Right ventricle myocardium inferior (tissue), 1 donor: ENCODE measurements at places on chromosomes 5 and 9. TPM values are rescaled to one million over a fixed set of nuclear protein-coding genes. Genes with fewer than 3 reads are reported as not detected.

DNA sequence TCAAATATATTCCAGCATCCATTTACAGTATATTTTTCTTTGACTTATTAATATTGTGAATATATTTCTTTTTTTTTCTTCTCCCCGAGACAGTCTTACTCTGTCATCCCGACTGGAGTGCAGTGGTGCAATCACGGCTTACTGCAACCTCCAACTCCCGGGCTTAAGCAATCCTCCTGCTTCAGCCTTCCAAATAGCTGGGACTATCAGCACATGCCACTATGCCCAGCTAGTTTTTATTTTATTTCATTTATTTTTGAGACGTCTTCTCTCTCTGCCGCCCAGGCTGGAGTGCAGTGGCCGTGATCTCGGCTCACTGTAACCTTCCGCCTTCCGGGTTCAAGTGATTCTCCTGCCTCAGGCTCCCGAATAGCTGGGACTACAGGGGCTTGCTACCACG, 7.4 kb upstream of the GLIPR2 start:
- no peak for DNase-seq

GRCh38 chr9:77961541-77961940, 70.1 kb downstream of the GNAQ start:
- DNase-seq: no peak

GRCh38 chr9:93280661-93281259, 96.8 kb downstream of the WNK2 start:
- no peak for DNase-seq

DNA sequence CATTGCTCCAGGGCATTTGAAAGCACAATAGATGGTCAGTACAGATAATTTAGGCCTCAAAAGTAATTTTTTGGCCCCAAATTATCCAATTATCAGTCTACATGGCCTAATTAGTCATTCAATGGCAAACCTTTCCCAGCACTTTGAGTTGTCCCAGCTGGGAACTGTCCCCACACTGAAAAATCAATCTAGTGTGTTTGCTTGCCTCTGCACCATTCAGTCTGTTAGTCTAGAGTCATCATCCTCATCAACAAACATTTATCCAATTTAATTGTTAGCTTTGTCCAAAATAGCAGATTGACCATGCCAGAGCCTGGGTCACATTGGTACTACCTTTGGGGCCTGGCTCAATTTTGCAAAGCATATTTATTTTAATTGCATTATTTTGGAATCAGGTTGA, 13.9 kb downstream of the NR4A3 start:
- no peak for DNase-seq

DNA sequence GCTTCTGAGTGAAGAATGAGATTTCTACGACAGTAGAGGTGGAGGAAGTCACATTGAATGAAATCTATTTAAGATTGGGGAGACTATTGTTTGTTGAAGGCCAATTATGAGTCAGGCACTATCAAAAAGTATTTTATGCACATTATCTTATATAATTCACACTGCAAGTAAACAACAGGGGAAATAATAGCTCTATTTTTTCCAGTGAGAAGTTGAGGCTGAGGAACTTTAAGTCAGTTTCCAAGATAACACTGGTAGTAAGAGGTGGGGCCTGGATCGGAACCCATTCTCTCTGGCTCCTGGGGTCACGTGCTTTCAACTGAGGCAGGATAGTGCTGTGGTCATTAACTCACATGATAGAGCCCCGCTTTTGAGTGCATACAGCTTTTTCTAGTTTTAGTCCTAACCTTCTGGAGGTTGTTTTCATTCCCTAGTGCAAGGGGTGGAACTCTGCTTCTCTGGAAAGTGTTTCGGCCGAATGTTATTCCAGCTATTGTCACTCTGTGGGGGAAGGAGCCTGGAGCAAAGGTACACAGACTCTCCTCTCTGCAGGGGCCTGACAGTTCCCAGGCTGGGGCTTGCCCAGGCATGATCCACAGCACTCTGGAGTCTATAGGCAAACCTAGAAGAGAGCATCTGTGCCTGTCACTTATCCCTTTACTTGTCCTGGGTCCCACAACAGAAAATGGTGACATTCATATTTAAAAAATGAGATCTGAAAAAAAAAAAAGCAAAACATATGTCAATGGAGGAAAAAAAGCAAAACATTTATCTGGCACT, 352.4 kb upstream of the ACTBL2 start:
- DNase-seq: no peak

GRCh38 chr9:16337322-16338029, 533.0 kb downstream of the BNC2 start:
- DNase-seq: no peak

DNA sequence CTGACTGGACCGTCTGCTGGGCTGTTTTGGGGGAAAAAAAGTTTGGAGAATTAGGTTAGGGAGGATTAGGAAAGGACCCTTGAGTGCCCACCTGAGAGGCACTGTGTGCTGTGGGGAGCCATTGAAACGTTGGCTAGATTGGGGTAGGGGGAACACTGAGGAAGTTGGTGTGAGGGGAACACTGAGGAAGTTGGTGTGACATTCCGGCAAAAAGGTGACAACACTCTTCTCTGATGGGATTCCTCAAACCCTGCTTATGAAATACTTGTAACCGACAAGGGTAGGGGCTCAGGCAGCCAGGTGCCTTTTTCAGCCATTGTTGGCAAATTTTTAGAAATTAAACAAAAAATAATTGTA, 1.0 kb downstream of the CYSTM1 start:
- no peak for DNase-seq

Gene FSD1L
- total RNA-seq: 4.5 TPM

Gene RACK1
- total RNA-seq: 693 TPM

Gene QRFP
- total RNA-seq: not detected

Gene FASTKD3
- total RNA-seq: 7.9 TPM

Gene SLC27A6
- 76.5 TPM for total RNA-seq

Gene KCNV2
- total RNA-seq: not detected
